ENCODE measurements at places on chromosomes 5 and 9.

- DNase-seq, result no peak
Measured at GRCh38 chr9:91066856-91067255, 265.2 kb downstream of the SYK start.

DNA sequence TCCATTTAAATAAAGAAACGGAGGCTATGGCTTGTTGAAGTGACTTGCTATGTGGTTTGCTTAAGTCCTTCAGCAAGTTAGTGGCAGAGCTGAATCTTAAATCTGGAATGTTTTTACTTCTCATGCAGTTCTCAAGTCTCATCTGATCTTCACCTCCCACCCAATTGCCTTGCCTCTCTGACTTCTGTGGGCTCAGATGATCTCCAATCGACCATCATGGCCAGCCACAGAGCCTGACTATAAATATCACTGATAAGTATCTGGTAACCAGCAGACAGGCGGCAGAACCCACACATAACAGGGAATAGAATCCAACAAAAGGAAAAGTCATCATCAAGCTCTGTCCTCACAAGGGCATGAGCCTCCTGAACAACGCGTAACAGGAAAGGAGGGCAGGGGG is 149.9 kb downstream of the FAM114A2 start:
- no peak for DNase-seq

GRCh38 chr9:18447131-18447530 is 26.8 kb upstream of the ADAMTSL1 start:
- no peak for DNase-seq

- no peak for DNase-seq
Measured at GRCh38 chr9:87771316-87772006, 45.5 kb downstream of the CTSL start.

DNA sequence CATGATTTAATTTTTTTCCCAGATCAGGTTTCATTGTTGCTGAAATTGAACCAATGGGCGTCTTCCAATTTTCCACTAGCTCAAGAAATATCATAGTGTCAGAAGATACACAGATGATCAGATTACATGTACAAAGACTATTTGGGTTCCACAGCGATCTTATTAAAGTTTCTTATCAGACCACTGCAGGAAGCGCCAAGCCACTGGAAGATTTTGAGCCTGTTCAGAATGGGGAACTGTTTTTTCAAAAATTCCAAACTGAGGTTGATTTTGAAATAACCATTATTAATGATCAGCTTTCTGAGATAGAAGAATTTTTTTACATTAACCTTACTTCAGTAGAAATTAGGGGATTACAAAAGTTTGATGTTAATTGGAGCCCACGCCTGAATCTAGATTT is 251.6 kb downstream of the ADGRV1 start:
- DNase-seq, result no peak

DNA sequence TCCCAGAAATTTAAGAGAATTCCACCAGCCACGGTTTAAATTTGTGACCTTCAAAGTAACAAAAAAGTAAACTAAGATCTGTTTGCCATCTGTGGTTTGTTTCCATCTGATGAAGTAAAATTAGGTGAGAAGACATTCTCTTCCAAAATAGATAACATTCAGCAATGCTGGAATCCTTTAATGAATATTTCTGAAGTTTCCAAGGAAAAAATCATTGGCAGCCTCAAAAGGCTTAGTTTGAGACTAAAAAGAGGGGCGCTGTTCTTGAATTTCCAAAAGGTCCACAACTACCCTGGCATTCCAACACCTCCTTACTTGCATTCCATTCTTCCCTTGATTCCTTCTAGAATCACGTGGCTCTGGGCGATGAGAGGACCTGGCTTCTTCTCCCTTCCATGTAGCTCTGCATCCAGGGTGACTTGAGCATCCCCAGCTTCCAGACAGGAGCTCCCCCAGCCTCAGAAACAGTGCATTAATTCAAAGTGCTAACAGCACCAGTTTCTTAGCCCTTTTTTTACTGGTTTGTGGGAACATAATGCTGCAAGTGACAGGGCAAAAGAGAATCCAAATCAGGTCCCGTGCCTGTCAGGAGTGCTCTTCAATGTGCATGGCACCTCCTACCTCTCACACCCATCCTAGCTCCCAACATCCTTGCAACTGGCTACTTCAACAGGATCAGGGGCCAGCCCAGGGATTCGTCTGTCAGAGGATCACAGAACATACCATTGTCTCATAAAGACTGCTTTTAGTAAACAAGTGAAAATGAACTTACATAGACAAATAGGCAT is 191.5 kb upstream of the S1PR3 start:
- DNase-seq, result no peak

DNA sequence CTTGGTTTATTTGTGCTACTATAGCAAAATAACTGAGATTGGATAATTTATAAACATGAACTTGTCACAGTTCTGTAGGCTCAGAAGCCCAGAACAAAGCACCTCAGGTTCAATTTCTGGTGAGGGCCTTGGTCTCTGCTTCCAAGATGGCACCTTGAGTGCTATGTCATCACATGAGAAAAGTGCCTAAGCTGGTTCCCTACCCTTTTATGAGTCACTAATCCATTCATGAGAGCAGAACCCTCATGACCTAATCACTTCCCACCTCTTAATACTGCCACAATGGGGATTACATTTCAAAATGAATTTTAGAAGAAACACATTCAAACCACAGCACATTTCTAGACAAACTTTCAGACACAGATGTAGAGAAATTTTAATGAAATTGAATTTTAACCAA is 98.2 kb upstream of the PRSS3 start:
- no peak for DNase-seq

DNA sequence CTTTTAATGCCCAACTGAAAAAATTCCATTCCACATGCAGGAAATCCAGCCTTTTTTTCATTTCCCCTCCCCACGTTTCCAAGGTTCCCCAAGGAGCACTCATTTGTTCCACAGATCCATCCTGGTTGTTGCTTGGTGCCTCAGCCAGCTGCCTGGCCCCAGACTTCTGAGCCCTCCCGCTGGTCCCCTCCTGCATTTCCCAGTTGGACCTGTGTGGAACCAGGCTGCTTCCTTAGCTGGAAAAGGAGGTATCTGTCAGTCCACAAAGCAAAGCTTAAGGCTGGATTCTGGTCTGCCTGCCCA is 44.8 kb downstream of the ANGPTL2 start:
- DNase-seq, result no peak

DNA sequence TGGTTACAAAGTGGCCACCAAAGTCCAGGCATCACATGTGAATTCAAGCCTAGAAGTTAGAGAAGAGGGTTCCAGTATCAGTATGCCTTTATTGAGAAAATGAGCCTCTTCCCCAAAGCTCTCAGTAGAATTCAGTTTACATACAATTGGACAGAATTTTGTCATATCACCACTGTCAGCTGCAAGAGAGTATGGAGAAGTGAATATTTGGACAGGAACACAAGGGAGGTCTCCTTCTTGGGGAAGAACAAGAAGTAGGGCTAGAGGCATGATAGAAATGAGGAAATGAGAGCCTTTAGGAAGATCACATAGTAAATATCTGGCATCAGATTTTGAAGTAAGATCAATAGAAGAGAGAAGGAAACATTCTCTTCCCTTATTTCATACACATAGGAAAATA is 27.8 kb upstream of the VLDLR start:
- no peak for DNase-seq

DNA sequence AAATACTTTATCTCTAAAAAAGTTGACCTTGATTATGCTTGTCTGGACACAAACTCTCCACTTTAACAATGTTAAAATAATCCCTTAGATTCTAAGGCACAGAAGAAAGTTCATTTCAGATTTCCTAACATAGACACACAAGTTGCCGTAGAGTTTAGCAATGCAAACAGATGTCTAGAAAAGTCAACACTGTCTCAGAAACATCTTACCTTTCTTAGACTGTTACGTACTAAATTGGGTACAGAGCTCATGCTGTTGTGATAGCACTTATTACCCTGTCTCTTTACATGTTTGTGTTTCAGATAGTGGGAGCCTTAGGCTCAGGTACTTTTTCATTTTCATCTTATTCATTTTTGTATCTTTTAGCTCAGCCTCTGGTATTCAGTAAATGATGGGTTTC is 52.0 kb downstream of the C5 start:
- DNase-seq, result no peak

- DNase-seq, result no peak
Measured at GRCh38 chr9:127078336-127078735, 44.1 kb downstream of the ANGPTL2 start.

DNA sequence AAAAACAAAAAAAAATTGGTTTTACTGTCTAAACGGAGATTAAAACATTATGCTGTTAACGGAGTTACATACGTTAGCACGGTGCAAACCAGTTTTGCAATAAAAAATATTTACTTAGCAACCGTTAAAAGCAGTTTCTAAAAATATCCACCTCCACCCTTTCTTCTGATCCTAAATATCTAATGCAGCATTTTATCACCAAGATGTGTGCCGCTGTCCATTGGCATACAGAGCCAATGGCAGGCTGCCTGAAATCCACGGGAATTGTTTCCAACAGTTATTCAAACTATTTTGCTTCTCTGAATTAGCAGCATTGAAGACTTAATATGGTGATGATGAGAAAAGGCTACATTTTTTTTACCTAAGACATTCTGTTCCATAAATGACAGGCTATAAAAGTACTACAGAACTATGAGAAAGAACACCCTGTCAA is 61.6 kb downstream of the CSNK1A1 start:
- no peak for DNase-seq

- DNase-seq, result no peak
Measured at GRCh38 chr5:34034534-34035327, 8.3 kb downstream of the C1QTNF3 start.

GRCh38 chr9:110623462-110624025 is 44.0 kb upstream of the SVEP1 start:
- no peak for DNase-seq

GRCh38 chr9:37262410-37262809 is 142.0 kb downstream of the ZCCHC7 start:
- no peak for DNase-seq

GRCh38 chr5:139822553-139823425 is 27.2 kb downstream of the PSD2 start:
- DNase-seq, result no peak

GRCh38 chr5:127518319-127518621 is 830 bp downstream of the PRRC1 start:
- no peak for DNase-seq

DNA sequence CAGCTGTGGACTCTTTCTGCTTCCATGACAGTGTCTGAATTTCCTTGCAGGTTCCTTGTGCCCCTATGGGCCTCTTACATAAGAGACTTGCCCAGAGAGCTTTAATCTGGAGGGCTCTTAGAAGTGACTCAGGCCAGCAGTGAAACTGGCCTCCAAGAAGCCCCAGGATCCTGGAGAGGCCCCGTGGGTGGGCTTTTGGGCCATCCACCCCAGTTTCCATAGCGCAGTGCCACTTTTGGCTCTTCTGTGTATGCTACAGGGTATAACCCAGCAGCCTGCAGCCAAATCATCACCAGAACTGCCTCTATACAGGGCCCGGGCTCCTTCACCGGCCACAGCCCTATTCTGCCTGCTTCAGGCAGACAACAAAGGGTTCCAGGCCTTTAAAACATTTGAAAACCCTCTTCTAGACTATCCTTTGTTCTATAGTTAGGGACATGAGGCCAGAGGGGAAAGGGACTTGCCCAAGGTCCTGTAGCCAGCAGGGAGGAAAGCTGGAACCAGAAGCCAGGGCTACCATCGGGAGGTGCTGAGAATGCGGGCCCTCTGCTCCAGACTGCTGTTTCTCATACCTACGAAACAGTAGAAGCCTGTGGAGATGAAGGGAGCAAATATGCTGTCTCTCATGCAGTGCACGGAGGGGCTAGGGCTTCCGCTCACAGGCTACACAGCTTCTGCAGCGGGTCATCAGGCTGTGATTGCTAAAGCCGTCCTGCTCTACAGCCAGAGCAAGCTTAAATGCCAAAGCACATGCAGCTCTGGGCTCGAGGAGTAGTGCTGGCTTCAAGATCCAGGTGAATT is 18.0 kb downstream of the SH3PXD2B start:
- no peak for DNase-seq

- no peak for DNase-seq
Measured at GRCh38 chr5:154544646-154545045, 66.6 kb upstream of the HAND1 start.

DNA sequence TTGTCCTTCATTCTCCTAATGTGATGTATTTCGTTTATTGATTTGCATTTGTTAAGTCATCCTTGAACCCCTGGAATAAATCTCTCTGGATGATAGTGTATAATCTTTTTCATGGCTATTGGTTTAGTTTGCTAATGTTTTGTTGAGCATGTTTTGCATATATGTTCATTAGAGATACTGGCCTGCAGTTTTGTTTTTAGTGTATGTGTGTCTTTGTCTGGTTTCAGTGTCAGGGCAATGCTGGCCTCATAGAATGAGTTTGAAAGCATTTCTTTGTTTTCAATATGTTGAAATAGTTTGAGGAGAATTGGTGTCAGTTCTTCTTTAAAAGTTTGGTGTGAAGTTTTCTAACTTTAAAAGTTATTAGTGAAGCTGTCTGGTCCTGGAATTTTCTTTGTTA is 149.6 kb upstream of the ATP10B start:
- DNase-seq, result no peak

DNA sequence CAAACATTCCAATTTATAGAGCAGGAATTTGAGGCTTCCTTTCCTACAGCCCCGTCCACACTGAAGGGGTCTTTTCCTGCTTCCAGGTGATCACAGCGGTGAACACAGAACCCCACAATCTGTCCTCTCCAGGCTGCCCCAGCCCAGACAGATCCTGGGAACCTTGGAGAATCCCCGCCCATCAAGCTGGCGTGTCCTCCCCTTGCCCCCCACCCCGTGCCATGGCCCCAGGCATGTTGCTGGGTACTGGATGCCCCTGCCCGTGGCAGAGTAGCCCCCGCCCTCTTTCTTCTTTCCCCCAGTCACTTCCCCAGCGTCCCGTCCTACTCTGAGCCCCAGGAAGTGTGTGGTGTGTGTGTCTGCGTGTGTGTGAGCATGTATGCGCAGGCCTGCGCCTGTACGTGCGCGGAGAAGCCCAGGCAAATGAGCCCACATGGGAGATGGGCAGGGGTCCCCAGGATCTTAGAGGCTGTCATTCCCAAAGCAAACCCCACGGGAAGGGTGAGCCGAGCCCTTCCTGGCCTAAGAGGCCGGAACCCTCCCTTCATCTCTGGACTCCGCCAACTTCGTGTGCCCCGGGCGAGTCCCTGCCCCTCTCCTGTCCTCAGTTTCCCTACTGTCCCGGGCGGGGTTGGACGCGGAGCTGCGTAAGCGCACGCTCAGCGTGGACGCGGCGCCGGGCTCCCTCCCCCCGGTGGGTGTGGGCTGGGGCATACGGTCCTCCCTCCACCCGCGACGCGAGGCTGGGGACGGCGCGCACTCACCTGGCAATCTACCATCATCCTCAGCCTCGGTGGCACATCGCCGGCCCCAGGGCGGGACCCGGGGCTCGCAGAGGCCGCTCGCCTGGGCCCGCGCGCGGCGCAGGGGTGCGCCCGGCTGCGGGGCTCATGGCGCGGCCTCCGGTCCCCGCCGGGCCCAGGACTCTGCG is 15.2 kb downstream of the GBGT1 start:
- no peak for DNase-seq

GRCh38 chr5:1216211-1216917 is 8.8 kb upstream of the SLC6A18 start:
- DNase-seq, result no peak

DNA sequence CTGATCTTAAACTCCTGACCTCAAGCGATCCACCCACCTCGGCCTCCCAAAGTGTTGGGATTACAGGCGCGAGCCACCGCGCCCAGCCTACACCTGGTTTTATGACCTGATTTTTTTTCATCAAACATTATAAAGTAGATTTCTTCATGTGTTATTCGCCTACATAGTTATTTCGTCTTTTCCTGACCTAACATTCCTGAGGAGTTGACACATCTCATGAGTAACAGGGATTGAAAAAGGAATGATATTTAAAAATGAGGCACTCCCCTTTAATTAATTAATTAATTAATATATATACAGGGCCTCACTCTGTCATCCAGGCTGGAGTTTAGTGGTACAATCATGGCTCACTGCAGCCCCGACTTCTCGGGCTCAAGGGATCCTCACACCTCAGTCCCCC is 20.2 kb upstream of the MTMR12 start:
- DNase-seq, result no peak
